ENCODE measurements at places on chromosomes 1 and 21.
A peak's percentile ranks its signal among the peaks of the same experiment; 100 is the strongest.

DNA sequence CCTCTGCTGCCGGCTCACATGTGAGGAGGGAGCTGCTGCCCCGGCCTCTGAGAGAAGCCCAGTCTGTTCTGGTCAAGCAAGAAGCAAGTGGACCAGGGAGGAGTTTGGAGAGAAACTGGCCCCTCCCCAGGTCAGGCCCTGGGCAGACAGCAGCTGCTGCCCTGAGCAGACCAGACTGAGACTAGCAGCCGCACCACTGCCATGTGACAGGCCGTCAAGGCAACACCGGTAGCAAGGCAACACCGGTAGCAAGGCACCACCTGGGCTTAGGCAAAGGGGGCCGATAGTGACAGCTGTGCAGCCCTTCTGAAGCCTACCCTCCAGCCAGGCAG is 50.3 kb downstream of the ARHGEF16 start:
- no peak for DNase-seq

GRCh38 chr1:221308534-221309511 is 429.6 kb downstream of the HLX start:
- DNase-seq: no peak

- DNase-seq: no peak
Measured at GRCh38 chr1:173303984-173304383, 96.9 kb upstream of the TNFSF4 start.

- DNase-seq: no peak
Measured at GRCh38 chr1:86303041-86303690, 93.0 kb downstream of the ODF2L start.

DNA sequence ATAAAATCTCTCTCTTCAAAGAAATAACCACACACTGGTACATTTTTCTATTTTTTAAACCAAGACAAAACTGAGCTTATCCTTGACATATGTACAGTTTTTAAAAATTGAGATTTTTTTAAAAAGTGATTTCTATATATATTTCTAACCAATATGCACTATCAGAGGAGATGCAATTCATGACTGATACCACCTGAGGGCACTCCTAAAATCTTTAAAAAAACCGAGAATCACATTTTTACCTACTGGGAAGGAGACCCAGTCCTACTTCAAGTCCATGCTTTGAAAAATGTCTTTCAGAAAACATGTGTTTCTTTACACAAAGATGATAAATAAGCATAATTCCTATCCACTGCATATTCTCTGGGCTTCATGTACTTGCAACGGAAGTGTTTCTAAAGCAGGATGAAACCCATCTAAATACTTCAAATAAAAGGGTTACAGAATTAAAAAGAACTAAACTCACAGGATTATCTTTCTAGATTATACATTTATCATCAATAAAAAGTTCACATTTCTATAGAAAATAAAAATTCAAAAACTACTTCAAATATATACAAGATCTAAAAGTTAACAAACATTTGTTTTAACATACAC is 98.6 kb downstream of the ENAH start:
- DNase-seq: no peak

DNA sequence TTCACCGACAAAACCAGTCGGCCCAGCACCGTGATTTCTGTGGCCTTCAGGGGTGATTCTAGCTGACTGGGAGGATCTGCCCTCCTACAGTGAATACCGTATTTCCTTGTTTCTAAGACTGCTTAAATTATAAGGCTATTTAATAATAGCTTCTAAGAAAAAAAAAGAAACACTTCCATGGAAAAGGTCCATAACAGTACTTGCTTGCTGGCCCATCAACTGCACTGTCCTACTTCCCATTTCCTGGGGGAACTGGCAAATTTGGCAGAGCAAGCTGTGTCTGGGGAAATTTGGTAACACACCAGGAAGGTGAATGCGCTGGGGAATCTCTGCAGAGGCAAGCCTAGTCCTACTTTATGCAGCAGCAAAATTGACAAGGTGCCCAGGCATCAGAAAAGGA is 214.0 kb downstream of the ZNF326 start:
- DNase-seq: no peak

GRCh38 chr1:30325999-30326398 is 397.4 kb downstream of the MATN1 start:
- DNase-seq: no peak

GRCh38 chr1:205082431-205082830 is 1.8 kb downstream of the TMEM81 start:
- DNase-seq: no peak

- DNase-seq: no peak
Measured at GRCh38 chr1:78373676-78374075, 117.1 kb upstream of the PTGFR start.

DNA sequence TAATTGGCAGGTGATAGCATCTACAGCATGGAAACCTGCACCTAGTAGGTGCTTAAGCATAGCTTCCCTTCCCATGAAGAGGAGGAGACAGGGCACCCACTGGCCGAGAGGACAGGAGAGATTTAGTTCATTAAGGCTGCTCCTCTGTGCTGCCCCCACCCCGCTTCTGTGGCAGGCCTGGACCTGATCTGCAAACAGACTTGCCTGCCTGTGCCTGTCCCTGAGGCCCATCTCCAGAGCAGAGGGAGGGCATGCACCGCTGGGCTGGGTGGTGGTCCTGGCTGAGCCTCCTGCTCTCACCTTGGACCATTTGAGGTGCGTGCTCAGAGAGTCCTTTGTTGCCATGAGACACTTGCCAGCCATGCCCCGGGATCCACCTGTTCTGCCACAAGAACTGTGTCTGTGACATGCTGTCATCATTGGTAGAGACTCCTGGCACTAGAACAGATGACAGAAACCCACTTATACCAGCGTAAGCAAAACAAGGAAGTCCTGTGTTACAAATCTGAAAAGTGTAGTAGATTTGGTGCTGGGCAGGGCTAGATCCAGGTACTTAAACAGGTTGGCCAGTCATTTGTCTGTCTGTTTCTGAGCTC is 55.6 kb downstream of the PTPRF start:
- DNase-seq: no peak

- no peak for DNase-seq
Measured at GRCh38 chr21:42189860-42190485, 29.0 kb upstream of the ABCG1 start.

DNA sequence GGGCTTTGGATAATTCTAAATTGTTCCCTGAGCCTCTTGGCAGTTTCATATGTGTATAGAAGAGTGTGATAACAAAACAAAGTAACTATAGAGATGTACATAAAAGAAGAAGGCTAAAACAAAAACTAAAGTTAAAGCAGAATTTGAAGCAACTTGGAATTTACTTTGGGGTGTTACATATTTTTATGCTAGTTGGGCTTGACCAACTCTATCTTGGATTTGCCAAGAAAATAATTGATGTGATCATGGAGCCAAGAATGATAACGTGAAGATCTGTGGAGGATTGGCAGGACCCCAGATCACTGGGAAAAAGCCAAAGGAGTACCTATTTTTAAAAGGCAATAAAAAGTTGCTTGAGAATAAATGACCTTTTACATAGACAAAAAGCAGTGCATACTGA is 206.9 kb downstream of the LMO4 start:
- DNase-seq: no peak

- peak; percentile 73 for DNase-seq
Measured at GRCh38 chr1:94801919-94802546, 18.1 kb upstream of the SLC44A3 start.

GRCh38 chr1:108512239-108513043 is 47.5 kb upstream of the EEIG2 start:
- no peak for DNase-seq

DNA sequence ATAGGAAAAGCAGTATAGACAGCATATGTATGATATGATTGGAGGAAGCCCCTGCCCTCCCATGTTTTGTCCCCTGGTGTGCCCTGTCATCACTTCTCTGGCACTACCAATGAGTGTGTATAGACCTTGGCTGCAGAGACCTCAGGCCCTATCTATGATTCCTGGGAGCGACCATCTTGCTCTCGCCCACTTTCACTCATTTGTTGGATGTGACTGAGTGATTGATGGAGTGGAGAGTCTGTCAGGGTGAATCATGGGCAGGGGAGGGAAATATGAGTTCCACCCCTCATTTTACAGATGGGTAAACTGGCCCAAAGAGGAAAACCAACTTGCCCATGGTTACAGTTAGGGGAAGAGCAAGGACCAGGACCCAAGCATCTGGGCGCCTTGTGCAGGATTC is 14.9 kb downstream of the SLC30A1 start:
- DNase-seq: no peak

GRCh38 chr1:225998560-225999226 is 450 bp downstream of the SDE2 start:
- DNase-seq: no peak

DNA sequence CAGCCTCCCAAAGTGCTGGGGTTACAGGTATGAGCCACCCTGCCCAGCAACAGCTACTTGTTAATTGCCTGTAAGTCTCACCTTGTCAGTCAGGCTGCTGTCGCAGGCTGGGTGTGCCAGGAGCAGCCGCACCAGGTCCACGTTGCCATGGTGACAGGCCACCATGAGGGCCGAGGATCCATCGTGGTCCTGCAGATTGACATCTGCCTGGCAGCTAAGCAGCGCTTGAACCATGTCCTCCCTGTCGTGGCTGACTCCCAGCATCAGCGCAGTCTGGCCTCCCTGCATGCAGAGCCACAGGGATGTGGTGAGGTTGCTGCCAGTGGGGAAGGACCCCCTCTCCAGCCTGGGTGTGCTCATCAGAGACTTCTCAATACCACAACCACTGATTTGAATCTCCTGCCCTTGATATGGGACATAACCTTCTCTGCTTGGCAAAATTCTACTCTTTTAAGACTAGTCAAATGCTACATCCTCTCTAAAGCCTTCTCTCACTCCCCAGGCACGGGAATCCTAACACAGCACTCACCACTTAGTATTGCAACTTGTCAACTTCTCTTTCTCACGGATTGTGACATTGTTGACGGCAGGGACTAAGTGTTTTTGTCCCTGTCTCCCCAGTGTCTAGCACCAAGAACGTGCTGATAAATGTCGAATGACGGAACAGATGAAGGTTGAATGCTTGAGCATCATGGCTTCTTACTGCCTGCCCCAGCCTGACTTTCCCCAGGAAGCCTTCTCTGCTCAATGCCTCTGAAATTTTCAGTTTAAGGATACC is 52.9 kb downstream of the L1TD1 start:
- peak; percentile 67 for DNase-seq

GRCh38 chr1:109214695-109215623 is 1.2 kb downstream of the SARS1 start:
- peak; percentile 90 for DNase-seq

GRCh38 chr1:155968670-155969069 is 9.7 kb downstream of the ARHGEF2 start:
- DNase-seq: peak; percentile 95

DNA sequence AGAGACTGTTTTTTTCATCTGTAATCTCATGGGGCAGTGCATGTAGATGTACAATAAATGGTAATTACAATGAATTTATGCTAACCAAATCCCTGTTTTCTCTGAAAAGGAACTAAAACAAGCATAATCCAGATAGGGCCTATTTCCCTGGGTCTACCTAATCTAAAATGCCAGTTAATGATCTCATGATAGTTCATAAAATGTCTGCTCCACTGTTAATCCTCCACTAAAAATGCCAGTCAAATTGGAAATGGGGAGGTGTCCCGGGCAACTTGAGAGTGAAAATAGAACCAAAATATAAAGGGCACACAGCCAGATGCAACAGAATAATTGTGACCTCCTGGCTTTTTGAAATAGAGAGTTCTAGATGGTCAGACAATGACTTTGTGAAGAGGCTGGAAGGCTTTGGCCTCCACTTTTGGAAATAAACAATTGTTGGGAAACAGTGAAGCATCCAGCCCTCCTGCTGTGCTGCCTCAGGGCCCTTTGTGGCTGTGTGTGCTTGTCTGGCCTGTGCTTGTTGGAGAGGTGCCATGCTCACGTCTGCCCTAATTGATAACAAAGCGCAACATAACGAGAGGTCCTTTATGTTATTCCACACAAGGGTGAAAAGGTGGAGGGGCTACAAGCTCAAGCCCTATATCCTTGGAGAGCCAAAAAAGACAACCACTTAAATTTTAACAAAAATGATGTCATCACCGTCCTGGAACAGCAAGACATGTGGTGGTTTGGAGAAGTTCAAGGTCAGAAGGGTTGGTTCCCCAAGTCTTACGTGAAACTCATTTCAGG is 97.7 kb downstream of the ATP5PO start:
- no peak for DNase-seq

DNA sequence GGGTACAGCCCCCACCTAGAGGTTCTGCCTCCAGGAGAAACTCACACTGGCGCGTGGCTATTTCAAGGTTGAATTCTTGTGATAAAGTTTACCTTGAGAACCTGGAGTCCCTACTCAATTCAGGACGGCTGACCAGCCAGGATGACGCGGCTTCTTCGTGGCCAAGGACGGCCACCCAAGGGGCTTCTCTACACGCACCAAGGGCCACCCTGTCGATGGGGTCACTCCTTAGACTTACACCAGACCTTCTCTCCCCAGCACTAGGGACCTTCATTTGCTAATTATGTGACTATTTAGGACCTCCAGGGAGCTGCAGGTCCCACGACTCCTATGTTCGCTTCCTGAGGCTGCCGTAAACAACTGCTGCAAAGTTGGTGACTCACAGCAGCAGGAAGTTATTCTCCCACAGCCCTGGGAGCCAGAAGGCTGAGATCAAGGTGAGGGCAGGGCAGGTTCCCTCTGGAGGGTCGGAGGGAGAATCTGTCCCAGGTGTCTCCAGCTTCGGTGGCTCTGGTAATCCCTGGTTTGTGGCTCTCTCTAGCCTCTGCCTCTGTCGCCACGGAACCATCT is 135.9 kb downstream of the NPHP4 start:
- no peak for DNase-seq

Measured in NCI-H524 (cell line).